Stimulated activated CD4-positive, alpha-beta T cell treated with anti-CD3 and anti-CD28 coated beads, Interleukin-1b, Interleukin-23, amount 100 ng/mL, for 1 hour (primary cell): ENCODE measurements at places on chromosomes 7 and 10.

DNA sequence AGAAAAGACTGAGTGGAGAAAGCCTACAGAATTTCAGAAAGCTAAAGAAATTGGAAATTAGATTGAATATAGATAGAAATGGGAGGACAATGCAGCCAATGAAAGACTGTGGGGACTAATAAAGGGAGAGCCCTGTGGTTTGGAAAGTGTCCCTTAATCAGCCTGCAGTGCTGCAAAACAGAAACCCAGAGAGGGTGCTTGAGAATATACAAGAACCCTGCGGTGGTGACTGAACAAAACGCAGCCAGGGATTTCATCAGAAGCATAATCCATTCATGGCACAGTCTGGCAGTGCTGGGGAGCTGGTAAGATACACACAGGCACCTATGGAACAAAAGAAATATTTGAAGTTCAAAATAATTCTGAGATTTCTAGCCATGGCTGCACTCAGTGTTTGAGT lies 19.1 kb downstream of the CEP41 start:
- no peak for DNase-seq

DNA sequence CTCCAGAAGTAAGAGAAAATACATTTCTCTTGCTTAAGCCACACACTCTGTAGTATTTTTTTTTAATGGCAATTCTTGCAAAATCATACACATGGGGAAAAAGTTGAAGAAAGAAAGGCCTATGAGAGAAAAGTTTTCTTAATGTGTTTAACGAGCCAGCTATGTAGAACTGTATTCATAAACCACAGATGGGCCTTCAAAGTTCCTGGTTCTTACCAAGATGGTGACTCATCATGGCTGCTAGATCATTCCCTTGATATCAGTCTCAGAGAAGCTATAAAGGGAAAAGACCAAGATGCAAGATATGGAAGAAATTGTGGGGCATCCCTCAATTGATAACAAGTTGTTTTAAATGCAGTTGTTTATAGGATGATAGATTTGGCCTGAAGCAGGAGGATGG lies 992.7 kb upstream of the MBL2 start:
- DNase-seq: no peak

GRCh38 chr7:94908323-94909178 lies 1.2 kb downstream of the PPP1R9A start:
- DNase-seq: no peak

GRCh38 chr7:157932498-157933218 lies 595.9 kb downstream of the DNAJB6 start:
- no peak for DNase-seq

- no peak for DNase-seq
These were observed 1078.4 kb downstream of the KCNMA1 start for GRCh38 chr10:76558996-76559891.

GRCh38 chr10:29826221-29826620 lies 191.4 kb upstream of the SVIL start:
- no peak for DNase-seq

DNA sequence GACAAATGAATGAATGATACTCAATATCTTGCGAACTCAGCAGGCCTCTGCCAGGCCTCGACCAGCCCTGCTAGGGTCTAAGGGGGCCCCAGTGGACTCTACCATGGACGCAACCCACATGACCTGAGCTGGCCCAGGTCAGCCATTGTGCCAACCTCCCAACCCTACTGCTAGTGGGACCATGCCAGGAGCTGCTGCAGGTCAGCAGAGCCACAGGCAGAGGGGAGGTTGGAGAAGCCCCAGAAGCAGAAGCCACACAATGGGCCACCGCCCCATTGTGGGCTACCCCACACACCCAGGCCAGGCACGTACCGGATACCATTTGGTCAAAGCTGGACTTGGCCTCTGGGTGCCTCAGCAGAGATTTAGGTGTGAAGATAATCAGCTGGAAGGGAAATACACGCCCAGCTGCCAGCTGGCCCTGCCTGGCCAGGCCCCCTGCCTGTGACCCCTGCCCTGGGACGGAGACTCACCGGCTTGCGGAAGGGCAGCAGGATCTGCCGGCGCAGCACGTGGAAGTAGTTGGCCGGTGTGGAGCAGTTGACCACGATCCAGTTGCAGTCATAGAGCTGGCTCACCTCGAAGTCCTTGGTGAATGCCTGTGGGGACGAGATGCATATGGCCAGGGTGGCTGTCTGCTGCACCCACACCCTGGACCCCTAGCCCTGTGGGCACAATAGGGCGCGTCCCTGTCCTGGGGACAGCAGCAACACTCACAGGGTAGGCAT lies 24.5 kb downstream of the OGDHL start:
- no peak for DNase-seq

DNA sequence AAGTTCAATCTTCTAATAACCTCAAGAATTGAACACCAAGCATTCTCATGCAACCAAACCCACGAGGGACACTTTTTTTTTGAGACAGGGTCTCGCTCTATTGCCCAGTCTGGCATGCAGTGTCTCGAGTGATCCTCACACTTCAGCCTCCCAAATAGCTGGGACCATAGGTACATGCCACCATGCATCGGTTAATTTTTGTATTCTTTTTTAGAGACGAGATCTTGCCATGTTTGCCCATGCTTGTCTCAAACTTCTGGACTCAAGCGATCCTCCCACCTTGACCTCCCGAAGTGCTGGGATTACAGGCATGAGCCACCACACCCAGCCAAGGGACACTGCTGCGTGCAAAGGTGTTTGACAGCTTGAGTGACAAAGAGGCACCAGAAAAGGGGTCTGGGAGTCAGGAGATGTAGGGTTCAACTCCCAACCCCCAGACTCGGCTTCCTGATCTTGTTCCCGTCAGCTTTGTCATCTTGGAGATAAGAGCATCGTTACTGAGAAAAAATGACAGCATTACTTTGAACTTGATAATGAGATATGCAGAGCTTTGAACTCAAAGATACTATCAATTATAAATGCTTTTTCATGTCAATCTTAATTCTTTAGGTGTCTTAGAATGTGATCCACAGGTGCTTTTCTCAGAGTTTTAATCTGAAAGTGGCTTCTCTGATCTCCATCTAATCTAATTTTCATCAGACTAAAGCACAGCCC lies 1.6 kb upstream of the CYTH3 start:
- DNase-seq: no peak

- DNase-seq: peak; percentile 12
These were observed 99.4 kb downstream of the CCDC3 start for GRCh38 chr10:12902135-12902572.

- no peak for DNase-seq
These were observed 49.5 kb downstream of the IKZF1 start for GRCh38 chr7:50353894-50354595.

DNA sequence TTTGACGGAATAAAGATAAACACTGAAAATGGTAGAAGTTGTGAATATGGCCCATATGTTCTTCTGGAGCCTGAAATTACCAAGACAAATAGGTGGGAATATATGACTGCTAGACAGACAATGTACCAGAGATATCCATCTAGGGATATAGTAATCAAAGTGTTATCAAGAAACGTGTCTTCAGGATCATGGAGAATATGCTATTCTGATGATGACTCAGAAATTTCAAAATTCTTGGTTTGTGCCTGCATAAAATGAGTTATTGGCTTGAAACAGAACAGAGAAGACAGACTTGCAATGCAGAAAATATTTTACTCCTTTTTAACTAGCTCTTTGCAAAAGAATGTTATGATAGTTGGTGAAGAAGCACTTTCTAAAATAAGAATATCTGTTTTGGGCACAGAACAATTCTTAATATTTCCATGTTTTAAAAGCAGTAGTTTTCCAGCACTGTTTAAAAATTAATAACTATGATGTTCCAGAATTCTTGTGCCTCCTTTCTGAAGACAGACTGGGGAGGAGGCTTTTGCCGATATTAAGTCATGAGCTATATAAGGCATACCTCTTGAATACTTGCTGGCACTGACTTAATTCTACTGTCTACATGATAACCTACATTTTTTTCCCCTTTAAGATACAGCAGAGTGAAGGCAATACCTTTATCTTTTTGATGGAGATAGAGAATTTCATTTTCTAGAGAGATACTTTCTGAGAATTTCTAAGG lies 34.4 kb upstream of the CABCOCO1 start:
- DNase-seq: no peak

GRCh38 chr10:99660662-99661376 lies 1.5 kb downstream of the ENTPD7 start:
- DNase-seq: no peak

DNA sequence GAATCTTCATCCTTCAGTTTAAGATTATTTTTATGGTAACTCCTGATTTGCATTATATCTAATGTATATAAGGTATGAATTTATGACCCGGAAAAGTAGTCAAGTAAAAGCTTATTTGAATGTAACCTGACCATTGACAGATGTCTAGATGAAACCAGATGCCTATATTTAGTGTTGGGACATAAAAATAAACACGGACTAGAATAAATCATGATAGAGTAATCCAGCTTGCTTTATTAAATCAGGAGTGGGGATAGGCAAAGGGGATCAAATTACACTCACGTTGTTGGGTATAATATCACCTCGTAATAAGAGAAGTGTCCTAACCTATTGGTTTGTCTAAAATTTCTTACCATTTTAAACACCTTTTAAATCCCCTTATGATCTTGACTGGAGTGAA lies 244.6 kb downstream of the AGMO start:
- DNase-seq: no peak

DNA sequence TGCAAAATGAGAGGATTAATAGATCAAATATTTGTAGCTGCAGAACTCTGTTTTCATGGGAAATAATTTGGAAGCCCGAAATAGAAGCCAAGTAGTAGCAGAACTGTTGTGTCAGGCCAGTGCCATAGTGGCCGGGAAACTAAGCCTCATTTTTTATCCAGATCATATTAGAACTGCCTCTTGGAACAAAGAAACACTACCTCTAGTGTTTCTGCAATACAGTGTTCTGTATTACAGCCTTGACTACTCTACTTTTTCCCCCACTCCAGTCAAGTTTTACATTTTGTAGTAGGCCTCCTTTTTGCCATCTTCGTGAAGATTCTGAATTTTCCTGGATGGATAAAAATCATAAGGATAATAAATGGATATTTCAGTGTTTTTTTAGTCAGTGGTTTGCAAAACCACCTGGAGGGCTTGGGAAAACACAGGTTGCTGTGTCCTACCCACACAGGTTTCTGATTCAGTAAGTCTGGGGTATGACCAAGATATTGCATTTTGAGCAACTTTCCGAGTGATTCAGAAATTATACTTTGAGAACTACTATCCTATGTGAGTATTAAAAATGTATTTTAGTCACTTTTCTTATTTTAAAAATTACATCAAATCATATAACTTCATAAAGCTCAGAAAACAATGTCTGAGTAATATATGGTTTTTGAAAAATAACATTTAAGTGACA lies 326.2 kb upstream of the KAT6B start:
- DNase-seq: no peak

DNA sequence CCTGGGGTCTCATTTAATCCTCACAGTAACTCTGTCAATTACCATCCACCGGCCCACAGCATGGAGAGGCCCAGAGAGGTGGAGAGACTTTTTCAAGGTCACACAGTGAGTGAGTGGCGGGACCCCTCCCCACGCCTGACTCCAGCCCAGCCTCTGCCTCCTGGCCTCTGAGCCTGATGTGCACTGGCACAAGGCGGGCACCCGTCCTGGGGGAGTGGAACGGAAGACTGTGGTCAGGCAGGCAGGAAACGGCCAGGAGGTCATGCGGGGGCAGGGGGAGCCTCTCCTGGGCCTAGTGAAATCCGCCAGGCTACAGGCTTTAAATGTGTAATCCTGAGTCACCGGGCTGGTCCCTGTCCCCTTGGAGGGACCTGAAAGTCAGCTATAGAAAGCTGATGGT lies 32.2 kb downstream of the ZCCHC24 start:
- no peak for DNase-seq

- no peak for DNase-seq
These were observed 5.9 kb upstream of the PRSS58 start for GRCh38 chr7:142263598-142264380.

DNA sequence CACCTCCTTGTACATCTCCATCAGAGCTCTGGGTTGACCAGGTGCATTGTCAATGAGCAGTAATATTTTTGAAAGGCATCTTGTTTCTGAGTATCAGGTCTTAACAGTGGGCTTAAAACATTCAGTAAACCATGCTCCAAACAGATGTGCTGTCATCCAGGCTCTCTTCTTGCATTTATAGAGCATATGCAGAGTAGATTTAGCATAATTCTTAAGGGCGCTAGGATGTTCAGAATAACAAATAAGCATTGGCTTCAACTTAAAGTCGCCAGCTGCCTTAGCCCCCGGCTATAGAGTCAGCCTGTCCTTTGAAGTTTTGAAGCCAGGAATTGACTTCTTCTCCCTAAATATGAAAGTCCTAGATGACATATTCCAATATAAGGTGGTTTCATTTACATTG lies 130.5 kb upstream of the INSYN2A start:
- no peak for DNase-seq

GRCh38 chr10:1230592-1231275 lies 174.5 kb downstream of the WDR37 start:
- DNase-seq: no peak

GRCh38 chr10:17418249-17418648 lies 36.1 kb downstream of the ST8SIA6 start:
- no peak for DNase-seq
